ENCODE measurements at places on chromosomes 1 and 21. TPM values are rescaled to one million over a fixed set of nuclear protein-coding genes. Genes with fewer than 3 reads are reported as not detected.

DNA sequence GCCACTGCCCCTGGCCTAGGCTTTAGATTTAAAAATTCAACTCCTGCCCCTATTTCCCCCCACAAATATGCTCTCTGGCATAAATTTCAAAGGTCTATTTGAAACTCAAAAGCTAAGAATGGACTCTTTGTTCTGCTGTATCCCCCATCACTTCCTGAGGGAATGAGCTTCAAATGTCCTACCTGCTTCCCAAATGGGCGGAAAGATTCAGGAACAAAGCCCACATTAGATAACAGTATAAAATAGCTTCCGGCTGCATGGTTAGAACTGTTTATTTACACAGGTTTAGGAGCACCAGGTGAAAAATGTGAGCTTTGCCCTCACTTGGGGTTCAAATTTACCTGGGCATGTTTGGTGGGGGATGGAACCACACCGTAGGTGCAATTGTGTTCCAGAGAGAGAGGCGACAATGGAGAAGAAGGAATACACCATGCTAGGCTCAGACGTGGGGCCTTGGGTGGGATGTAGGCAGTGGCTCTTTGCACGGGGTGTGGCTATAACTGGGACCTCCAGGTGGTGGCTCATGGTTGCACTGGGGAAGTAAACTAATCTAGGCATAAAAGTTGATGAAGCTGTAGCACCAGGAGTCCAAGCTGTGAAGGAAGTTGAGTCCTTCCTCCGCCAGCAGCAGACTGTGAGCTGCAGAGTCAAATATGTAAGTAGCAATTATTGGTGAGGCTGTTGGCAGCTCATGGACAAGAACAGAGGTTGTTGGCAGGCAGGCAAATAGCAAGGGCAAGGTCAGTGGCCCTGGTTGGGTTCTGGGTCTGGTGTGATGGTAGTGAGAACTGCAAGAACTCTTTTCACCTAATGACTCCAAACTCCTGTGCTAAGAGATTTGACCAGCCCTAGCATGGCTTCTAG lies 41.5 kb upstream of the SRSF10 start:
- DNase-seq = no peak

CRYAA gene
- total RNA-seq = not detected

DNA sequence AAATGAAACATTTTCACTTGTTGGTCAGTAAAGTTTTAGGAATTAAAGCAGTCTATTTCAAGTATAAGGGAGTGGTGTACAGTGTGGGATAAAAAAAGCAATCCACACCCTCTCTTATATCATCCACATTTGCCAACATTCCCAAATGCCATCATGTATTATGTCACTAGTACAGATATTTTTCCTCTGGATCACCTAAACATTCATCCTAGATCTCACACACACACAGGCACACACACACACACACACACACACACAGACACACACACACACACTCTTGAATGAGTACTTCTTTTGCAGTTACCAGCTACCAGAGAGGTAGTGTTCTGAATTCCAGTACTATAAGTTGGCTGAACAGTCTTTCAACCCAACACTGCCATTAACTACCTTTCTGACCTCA lies 1369.1 kb upstream of the ADGRL4 start:
- no peak for DNase-seq

- peak; percentile 65 for DNase-seq
These were observed at the start of gene CCDC28B for GRCh38 chr1:32200226-32201010. Gene CCDC28B, plus strand, starts transcription at chr1:32200595. Its CDS starts 1,341 bp downstream, at chr1:32201936.

- no peak for DNase-seq
These were observed 62.7 kb upstream of the BCL10 start for GRCh38 chr1:85339089-85339488.

- no peak for DNase-seq
These were observed 4.0 kb upstream of the ABCG1 start for GRCh38 chr21:42214921-42215320.

OR10J1 gene
- not detected for total RNA-seq

GRCh38 chr1:185646202-185646683 lies 87.9 kb upstream of the HMCN1 start:
- peak; percentile 46 for DNase-seq

- no peak for DNase-seq
These were observed 22.5 kb downstream of the INTS3 start for GRCh38 chr1:153750026-153750995.

DNA sequence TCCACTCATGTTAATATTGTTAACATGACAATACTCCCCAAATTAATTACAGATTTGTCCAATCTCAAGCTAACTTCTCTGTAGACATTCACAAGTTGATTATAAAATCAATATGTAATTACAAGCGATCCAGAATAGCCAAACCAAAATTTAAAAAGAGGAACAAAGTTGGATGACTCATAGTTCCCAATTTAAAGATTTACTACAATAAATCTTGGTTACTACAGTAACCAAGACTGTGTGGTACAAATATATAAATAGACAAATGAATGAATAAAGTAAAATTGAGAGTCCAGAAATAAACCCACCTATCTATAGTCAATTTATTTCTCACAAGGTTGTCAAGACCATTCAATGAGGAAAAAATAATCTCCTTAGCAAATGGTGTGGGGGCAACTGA lies 7.1 kb upstream of the KRTAP10-4 start:
- no peak for DNase-seq

- DNase-seq = no peak
These were observed 7.2 kb downstream of the RGL1 start for GRCh38 chr1:183812128-183812527.

DNA sequence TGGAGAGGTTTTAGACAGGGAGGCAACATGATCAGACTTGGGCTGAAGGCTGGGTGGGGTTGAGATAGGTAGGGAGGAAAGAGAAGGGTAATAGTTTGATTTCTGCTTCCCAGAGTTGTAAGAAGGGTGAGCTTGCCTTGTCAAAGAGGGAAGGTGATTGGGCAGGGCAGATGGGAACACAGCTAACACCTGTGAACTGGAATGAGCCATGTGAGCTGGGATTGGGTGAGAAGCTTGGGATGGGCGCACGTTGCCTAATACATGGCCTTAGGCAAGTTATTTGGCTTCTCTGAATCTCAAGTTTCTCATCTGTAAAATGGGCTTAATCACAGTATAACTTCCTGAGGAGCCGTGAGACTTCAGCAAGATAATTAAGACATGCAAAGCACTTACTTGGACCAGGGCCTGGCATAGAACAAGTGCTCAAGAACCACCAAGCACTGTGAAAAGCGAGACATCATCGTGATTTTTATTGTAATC lies 33.8 kb upstream of the ID3 start:
- DNase-seq = no peak

- no peak for DNase-seq
These were observed 53.9 kb upstream of the PTGFRN start for GRCh38 chr1:116855773-116856201.

DNA sequence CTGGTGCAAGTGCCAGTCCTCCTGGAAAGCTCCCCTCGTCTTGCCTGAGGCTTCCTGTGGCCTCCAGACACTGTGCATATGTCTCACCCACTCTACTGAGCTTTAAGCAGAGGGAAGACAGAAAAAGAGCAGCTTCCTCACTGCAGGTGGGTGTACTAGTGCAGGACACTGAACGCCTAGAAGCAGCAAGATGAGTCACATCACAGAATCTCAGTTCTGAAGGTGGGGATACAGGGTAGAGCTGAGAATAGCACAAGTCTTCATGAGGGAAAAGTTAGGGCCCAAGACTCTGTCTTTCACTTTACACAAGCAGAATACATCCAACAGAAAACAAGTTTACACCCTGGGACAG lies 37.4 kb downstream of the PCAT6 start:
- no peak for DNase-seq

HPCAL4 gene
- not detected for total RNA-seq
